Non-pigmented ciliary epithelial cell (primary cell): ENCODE measurements at places on chromosomes 6 and 20.

GRCh38 chr6:21856456-21856825 is 262.9 kb downstream of the SOX4 start:
- peak; percentile 74 for DNase-seq

- no peak for DNase-seq
These were observed 137.0 kb upstream of the STMND1 start for GRCh38 chr6:16964553-16965499.

GRCh38 chr6:132931936-132932514 is 117.7 kb downstream of the RPS12 start:
- DNase-seq, result peak; percentile 63

- DNase-seq, result no peak
These were observed 475.2 kb upstream of the EPHA7 start for GRCh38 chr6:93894521-93894920.

DNA sequence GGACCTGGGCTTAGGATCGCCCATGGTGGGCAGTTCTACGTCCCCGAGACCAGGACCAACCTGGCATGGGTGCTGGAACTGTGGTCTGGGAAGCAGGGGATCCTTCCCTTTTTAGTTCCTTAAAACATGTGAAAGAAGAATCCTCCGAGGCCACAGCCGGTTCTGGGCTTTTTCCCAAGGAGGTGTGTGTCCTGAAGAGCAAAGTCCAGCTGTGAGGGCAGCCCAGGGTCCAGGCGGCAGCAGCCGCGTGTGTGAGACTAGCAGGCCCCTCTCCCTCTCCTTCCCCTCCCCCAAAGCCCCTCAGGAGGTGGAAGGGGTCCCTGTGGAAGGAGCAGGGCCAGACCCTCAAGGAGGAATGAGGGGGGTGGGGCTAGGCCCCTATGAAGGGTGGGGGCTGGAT is 35.1 kb upstream of the PCMTD2 start:
- no peak for DNase-seq

GRCh38 chr20:20837574-20838021 is 125.2 kb upstream of the RALGAPA2 start:
- DNase-seq, result peak; percentile 6

DNA sequence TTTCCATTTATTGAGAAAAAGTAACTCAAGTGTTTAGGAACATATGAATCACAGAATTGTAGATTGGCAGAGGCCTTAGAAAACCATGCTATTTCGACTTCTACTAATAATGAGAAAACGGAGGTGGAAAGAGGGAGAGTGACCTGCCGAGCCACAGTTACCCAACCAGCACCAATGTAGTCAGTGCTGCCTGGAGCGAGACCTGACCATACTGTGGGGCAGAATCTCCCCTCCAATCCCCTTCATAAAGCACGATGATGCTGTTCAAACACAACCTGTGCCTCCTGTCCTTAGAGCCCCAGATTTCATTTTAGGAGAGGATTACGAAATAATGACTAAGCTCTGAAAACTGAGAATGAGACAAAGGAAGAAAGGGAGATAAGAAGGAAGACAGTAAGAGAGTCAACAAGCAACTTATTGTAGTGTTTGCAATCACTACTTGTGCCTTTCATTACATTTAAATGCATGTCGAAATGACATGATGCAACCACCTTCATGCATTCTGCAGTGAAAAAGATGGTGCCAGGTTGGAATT is 70.6 kb downstream of the ATXN1 start:
- no peak for DNase-seq

DNA sequence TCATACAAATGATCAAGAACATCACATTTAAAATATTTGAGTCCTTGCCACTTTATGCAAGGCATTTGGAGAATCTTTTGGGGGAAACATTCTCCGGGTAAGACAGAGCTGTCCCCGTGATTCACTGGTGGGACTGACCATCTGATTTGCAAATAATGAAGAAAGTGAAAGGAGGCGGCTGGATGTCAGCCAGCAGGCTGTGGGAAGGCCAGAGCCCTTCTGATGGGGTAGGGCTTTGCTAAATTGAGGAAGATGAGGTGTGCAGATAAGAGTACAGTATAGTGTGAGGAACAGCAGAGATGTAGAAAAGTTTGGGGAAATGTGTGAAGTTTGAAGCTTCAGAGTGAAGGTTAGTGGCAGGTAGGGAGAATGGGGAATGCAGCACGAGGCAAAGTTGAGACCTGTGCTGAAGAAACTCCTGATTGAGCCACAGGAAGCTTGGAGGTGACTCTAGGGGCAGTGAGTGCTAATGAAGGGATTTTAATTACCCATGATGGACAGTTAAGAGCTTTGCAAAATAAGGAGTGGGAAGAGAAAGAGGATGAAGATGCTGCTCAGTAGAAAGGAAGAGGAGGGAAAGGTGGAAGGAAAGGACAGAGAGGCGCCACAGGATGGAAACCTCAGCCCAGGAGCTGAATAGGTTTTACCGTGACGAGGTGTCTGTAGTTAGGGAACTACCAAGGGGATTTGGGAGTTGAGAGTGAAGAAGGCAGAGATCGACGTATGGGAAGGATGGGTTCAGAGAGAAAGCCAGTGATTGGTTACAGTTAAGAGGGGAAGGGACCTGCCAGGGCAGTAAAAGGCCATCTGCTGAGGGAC is 68.7 kb downstream of the SNX9 start:
- no peak for DNase-seq

GRCh38 chr6:151284012-151284411 is 44.2 kb downstream of the AKAP12 start:
- DNase-seq, result no peak

- peak; percentile 55 for DNase-seq
These were observed 390.2 kb downstream of the TENT5A start for GRCh38 chr6:81362246-81362645.

DNA sequence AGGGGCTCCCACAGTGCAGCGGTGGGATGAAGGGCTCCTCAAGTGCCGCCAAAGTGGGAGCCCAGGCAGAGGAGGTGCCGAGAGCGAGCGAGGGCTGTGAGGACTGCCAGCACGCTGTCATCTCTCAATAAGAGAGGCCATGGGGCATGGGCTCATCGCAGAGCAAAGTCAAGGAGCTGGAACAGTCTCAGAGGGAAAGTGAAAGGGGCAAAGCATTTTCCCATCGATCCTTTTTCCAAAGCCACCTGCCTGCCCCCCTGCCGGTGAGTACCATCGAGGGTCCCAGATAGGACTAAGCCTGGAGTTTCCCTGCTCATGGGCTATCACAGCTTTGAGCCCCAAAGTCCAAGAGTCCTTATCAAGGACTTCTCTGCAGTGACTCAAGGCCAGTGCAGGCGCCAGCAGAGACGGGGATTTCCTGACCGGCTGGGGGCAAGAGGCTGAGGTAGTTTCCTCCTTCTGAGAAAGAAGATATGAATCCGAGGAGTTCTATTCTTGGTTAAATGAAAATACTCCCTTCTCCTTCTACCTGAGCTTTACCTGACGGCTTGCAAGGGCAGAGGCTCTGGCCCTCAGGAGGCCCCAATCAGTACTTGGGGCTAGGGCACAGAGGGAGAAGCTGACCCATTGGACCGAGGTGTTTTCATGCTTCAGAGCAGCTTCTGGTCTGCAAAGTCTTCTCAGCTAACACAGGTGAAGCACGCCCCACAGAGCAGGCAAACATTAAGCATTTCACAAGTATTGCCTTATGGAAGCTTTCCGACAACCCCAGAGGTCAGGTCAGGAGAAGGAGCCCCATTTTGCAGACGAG is 22.6 kb downstream of the ETV7 start:
- DNase-seq, result no peak

DNA sequence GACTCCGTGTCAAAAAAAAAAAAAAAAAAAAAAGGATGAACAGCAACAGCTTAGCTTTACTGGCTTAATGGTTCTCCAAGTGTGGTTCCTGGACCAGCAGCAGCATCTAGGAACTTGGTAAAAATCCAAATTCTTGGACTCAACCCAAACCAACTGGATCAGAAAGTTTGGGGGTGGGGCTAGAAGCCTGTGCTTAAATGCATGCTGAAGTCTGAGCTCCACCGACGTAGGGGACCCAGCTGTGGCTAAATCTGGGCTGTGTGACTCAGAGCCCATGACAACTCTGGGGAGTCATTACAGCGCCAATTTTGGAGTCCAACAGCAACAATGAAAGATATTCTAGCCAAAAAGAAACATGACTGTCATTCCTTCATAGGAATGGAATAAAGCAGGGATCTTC is 13.6 kb upstream of the CHD6 start:
- no peak for DNase-seq

DNA sequence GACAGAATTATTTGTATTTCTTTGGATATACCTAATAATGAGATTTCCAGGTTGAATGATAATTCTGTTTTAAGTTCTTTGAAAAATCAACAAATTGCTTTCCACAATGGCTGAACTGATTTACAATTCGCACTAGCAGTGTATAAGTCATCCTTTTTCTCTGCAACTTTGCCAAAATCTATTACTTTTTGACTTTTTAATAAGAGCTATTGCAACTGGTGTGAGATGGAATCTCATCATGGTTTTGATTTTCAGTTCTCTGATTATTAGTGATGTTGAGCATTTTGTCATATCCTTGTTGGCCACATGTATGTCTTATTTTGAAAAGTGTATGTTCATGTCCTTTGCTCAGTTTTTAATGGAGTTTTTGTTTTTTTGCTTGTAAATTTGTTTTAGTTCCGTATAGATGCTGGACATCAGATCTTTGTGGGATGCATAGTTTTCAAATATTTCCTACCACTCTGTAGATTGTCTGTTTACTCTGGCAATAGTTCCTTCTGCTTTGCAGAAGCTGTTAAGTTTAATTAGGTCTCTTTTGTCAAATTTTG is 409.8 kb upstream of the CITED2 start:
- no peak for DNase-seq
